Activated naive CD4-positive, alpha-beta T cell treated with anti-CD3 and anti-CD28 coated beads, Interleukin-2, amount 50 U/mL, for 72 hours (primary cell): ENCODE measurements at places on chromosomes 11 and 22. TPM values are rescaled to one million over a fixed set of nuclear protein-coding genes. Genes with fewer than 3 reads are reported as not detected.
A peak's percentile ranks its signal among the peaks of the same experiment; 100 is the strongest.

OR8D4 gene
- not detected for total RNA-seq

MUC6 gene
- total RNA-seq = not detected

TYR gene
- not detected for total RNA-seq

BTG4 gene
- total RNA-seq = 0.23 TPM

TOMM22 gene
- total RNA-seq = 116 TPM

ACR gene
- not detected for total RNA-seq

GRCh38 chr11:86151174-86152005, 82.5 kb upstream of the PICALM start:
- no peak for DNase-seq

GRCh38 chr22:44645083-44645482, 56.9 kb upstream of the PRR5 start:
- DNase-seq = no peak

DNA sequence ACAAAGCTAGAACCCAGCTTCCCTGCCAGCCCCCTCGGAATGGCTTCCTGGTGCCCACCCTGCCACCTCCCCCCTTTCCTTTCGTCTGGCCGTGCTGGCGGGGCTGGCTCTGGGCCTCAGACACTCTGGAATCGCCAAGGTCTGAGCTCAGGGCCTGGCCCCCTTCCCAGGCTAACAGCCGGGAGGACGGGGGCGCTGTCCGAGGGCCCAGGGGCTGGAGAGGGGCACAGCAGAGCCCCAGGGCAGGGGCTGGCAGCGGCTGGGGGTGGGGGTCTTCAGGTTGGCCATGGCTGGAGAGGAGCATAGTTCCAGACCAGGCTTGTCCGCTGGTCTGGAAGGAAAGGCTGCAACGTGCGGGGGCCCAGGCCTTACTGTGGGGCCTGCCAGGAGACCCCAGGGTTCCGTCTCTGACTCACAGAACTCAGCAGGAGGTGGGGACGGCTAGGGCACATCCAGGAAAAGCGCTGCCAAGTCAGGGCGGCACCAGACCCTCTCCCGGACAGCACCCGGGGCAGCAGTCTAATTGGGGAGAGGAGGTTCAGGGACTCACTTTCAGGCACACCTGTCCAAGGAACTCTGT, 861 bp upstream of the LTBP3 start:
- DNase-seq = no peak

- peak; percentile 48 for DNase-seq
Measured at GRCh38 chr22:22865311-22866072, 22.1 kb upstream of the IGLL5 start.

- no peak for DNase-seq
Measured at GRCh38 chr11:100232006-100232405, 455.1 kb upstream of the ARHGAP42 start.

- no peak for DNase-seq
Measured at GRCh38 chr22:20656516-20656901, 117.4 kb upstream of the SERPIND1 start.

- no peak for DNase-seq
Measured at GRCh38 chr22:20130731-20131596, 640 bp upstream of the ZDHHC8 start.

GRCh38 chr22:31637891-31638618, 24.0 kb downstream of the PISD start:
- DNase-seq = no peak

DNA sequence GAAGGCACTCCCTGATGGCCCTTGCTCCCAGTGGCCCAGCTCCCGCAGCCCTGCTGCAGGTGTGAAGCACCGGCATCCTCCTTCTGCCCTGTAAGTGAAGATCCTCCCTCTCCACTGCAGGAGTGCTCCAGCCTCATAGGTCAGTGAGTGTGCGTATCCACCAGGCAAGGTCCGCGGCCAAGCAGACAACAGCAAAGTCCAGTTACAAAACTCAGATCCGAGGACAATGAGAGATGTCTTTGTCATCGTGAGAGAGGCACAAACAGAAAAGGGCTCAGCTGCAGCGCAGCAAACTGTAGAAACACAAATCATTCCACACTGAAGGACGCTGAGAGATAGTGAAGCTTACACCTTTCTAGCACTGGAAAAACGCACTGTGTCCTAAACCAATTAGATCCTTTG, 46.1 kb downstream of the MYH9 start:
- DNase-seq = no peak
